ENCODE measurements at places on chromosomes 6 and 20. TPM values are rescaled to one million over a fixed set of nuclear protein-coding genes. Genes with fewer than 3 reads are reported as not detected.
A peak's percentile ranks its signal among the peaks of the same experiment; 100 is the strongest.

- H3K27me3 ChIP-seq, result no peaks in the 10 kb centered on the region
- H3K4me1 ChIP-seq, result peaks cover 31% of the 10 kb centered on the region
- H3K27ac ChIP-seq, result no peak overlapping the region
- H3K36me3 ChIP-seq, result no peaks in the 10 kb centered on the region
- DNase-seq, result no peak
These were observed 84.4 kb downstream of the BACH2 start for GRCh38 chr6:90212274-90212673.

DNA sequence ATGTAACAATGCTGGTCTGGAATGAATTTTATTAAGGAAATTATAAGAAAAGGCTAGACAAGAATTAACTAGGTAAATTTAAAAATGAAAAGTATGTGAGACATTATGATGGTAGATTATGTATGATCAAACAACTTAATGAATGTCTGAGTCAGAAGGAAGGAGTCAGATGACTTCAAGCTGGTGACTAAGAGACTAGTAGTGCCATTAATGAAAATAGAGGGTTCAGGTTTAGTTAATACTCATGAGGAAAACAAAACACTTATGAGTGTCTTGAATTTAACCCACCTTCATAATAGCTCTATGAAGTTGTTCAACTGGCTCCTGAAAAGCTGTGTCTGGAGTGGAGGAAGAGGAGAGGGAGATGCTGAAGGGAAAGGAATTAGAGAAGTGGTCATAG, 256.3 kb downstream of the ADGRB3 start:
- peaks cover 2% of the 10 kb centered on the region for H3K4me1 ChIP-seq
- H3K36me3 ChIP-seq, result no peaks in the 10 kb centered on the region
- H3K27ac ChIP-seq, result no peak overlapping the region
- no peak overlapping the region for H3K4me3 ChIP-seq

DNA sequence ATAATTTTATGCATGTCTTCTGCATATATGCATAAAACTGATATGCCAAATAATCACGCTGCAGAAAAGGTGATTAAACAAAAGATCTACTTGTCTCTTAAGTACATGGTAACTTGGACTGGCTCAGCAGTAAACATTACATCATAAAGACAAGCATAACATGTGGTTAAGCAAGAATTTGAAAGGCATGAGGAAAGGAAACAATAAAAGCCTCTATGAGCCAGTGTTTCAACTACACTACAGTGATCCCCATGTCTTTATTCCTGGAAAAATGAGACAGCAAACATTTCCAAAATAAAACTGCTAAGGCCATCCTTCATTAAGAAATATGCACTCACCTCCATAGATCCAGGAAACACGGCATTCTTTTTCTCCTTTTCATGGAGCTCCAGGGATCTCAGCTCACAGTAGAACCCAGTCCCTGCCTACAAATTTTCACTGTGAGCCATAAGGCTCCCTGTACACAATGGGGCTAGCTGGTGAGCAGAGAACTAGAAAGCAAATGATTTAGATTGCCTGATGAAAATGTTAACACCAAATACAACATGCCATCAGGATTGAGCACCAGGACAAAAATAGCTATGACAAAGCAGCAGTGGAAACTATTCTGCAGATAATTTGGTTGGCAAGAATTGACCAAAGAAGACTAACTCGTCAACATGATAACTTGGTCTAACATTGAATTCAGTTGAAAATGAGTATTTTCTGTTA, 156.1 kb downstream of the COL21A1 start:
- H3K36me3 ChIP-seq, result no peaks in the 10 kb centered on the region
- no peaks in the 10 kb centered on the region for H3K27me3 ChIP-seq
- peak overlapping the region; percentile 90 for H3K27ac ChIP-seq
- no peak for DNase-seq

The MOG gene
- total RNA-seq, result not detected

The ADTRP gene
- 7.3 TPM for total RNA-seq

GRCh38 chr20:38242848-38243708, 17.5 kb downstream of the KIAA1755 start:
- DNase-seq, result no peak
- H3K4me1 ChIP-seq, result no peaks in the 10 kb centered on the region
- H3K27ac ChIP-seq, result no peak overlapping the region

DNA sequence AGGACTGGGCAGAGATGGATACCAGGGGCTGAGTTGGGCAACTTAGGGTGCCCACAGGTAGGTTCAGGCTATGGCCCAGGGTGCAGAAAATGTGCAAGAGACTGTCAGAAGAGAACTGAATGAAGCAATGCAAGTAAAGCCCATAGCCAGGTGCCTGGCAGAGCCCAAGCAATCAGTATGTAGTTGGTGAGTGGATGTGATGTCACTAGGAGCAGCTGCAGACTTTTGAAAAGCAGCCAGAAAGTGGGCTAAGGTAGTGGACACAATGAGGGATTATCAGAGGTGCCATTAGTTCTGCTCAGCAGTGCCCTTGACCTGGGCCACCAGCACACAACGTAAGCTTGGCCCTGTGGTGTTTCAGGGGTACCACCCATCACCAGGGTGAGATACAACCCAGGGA, 135.3 kb downstream of the SOBP start:
- H3K4me3 ChIP-seq, result no peak overlapping the region
- no peak overlapping the region for H3K27ac ChIP-seq
- H3K36me3 ChIP-seq, result no peaks in the 10 kb centered on the region
- DNase-seq, result no peak
- peaks cover 9% of the 10 kb centered on the region for H3K4me1 ChIP-seq

DNA sequence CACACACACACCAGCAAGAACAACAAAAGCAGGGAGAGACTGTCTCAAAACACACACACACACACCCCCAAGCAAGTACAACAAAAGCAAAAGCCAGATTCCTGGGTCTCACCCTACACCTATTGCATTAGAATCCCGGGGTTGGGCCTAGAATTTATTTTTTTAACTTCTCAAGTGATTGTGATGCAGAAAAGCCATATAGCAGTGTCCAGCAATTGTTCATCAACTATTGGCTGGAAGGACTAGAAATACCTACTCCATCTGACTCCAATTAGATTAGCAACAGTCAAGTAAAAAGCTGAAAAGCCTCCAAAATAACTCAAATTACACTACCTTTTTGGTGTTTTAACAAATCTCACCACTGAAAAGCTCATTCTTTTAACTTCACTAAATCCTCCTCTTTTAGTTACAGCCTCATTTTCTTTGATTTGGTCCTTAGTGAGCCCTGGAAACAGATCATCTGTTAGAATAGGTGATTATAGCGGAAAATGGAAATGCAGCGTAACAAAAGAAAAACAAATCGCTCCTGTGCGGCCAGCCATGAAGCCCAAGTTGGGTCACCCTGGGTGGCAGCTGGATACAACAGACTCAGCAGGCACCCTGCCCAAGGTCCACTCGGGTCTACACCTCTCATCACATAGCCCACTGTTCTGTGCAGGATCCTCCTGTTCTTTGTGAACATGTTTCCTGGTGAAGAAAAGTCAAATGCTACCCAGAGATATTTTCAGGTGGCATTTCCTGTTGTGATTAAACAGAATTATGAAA, 38.7 kb downstream of the STAU1 start:
- no peak for DNase-seq
- no peak overlapping the region for H3K27ac ChIP-seq
- peaks cover 15% of the 10 kb centered on the region for H3K36me3 ChIP-seq
- no peak overlapping the region for H3K4me3 ChIP-seq
- H3K4me1 ChIP-seq, result peaks cover 5% of the 10 kb centered on the region
- H3K27me3 ChIP-seq, result no peaks in the 10 kb centered on the region

DNA sequence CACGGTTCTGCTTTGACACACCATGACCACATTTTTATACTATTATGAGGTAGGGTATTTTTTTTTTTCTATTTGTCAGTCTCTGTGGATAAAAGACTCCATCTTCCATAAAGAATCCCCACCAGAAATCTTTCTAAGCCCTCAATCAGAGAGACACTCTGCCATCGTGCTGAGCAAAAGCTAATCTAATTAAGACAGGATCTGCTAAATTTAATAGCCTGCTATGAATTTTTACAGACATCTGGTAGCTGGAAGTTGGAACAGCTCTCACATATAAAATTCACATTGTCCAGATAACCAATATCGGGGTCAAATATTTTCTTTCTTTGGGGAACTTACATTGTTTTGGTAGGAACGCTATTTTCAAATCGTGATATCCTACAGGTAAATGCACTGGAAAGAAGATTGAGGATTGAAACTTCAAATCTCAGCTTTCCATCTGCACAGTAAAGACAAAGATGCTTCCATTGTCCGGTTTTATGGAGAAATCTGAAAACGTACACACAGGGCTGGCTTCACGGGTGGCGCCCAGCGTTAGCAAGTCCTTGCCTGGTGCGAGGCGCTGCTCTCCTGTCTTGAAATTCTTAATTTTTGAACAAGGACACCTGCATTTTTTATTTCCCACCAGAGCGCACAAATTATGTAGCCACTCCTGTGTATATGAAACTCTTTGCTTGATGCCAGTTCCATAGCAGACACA, 573.8 kb upstream of the NOX3 start:
- no peaks in the 10 kb centered on the region for H3K27me3 ChIP-seq
- peaks cover 3% of the 10 kb centered on the region for H3K4me1 ChIP-seq
- no peaks in the 10 kb centered on the region for H3K36me3 ChIP-seq
- H3K27ac ChIP-seq, result no peak overlapping the region
- no peak overlapping the region for H3K4me3 ChIP-seq

GRCh38 chr6:112149719-112150263, 62.4 kb downstream of the FAM229B start:
- no peaks in the 10 kb centered on the region for H3K27me3 ChIP-seq
- peaks cover 44% of the 10 kb centered on the region for H3K36me3 ChIP-seq
- H3K4me3 ChIP-seq, result no peak overlapping the region
- no peaks in the 10 kb centered on the region for H3K4me1 ChIP-seq
- H3K27ac ChIP-seq, result no peak overlapping the region

DNA sequence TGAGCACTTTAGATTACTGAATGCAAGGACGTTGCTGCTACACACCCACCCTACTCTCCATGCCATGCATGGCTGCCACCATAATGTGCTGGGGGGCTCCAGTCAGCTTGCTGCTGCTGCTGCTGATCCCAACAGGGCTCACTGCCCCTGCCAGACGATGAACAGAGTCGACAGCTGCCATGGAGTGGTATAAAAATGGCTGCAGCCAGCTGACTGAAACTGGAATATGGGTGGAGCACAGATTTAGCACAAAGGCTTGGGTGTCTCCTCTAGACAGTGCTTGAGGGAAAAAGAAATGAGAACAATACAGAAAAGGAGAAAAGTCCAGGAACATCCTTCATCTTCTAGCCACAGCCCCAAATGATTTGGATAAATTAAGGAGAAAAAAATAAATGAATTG, 150.7 kb downstream of the PDSS2 start:
- no peak for DNase-seq
- no peak overlapping the region for H3K27ac ChIP-seq

- no peaks in the 10 kb centered on the region for H3K36me3 ChIP-seq
- no peaks in the 10 kb centered on the region for H3K27me3 ChIP-seq
- no peak for DNase-seq
- H3K4me1 ChIP-seq, result no peaks in the 10 kb centered on the region
These were observed 7.0 kb downstream of the SCUBE3 start for GRCh38 chr6:35220711-35221110.

DNA sequence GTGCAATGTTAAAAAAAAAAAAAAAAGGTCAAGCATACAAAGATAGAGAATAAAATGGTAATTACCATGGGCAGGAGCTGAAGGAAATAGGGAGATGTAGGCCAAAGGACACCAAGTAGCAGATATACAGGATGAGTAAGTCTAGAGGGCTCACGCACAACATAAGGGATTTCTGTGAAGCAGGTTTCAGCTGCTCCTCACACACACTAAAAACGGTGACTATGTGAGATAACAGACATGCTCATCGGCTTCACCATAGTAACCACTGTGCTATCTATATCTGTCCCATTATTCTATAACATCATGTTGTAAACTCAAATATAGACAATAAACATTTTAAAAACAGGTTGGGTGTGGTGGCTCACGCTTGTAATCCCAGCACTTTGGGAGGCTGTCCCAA, 11.6 kb downstream of the SNHG17 start:
- no peak overlapping the region for H3K27ac ChIP-seq
- no peaks in the 10 kb centered on the region for H3K4me1 ChIP-seq
- H3K27me3 ChIP-seq, result no peaks in the 10 kb centered on the region
- H3K36me3 ChIP-seq, result peaks cover 51% of the 10 kb centered on the region
- no peak overlapping the region for H3K4me3 ChIP-seq

- no peaks in the 10 kb centered on the region for H3K36me3 ChIP-seq
- H3K4me1 ChIP-seq, result no peaks in the 10 kb centered on the region
- no peak overlapping the region for H3K4me3 ChIP-seq
- no peak for DNase-seq
These were observed 92.3 kb downstream of the SEL1L2 start for GRCh38 chr20:13898012-13898612.

GRCh38 chr6:37507690-37508421, 8.2 kb upstream of the CCDC167 start:
- H3K4me3 ChIP-seq, result no peak overlapping the region
- peaks cover 16% of the 10 kb centered on the region for H3K27me3 ChIP-seq
- no peaks in the 10 kb centered on the region for H3K4me1 ChIP-seq
- no peak overlapping the region for H3K27ac ChIP-seq

DNA sequence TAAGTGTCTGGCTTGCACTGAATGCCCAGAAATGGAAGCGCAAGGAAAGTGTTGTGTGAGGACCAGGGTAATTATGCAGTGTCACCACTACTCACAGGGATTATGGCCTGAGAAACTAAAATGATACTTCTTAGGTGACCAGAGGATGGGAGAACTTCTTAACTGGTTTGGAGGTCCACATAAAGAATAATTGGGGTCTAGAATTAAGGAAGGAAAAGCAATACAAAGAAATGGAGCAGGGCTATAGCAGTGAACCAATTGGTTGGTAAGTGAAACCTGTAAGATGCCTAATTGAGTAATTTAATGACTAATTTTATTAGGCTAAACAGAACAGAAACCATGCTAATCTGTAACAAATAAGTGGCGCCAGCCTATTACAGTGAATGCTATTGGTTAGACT, 5.3 kb downstream of the TSPYL4 start:
- no peaks in the 10 kb centered on the region for H3K27me3 ChIP-seq
- no peak overlapping the region for H3K4me3 ChIP-seq
- no peak for DNase-seq

GRCh38 chr20:34042262-34042661, 48.6 kb downstream of the RALY start:
- no peaks in the 10 kb centered on the region for H3K27me3 ChIP-seq
- H3K36me3 ChIP-seq, result peaks cover 5% of the 10 kb centered on the region
- no peak for DNase-seq
- H3K4me1 ChIP-seq, result peaks cover 26% of the 10 kb centered on the region
- no peak overlapping the region for H3K4me3 ChIP-seq
- H3K27ac ChIP-seq, result no peak overlapping the region

- no peaks in the 10 kb centered on the region for H3K27me3 ChIP-seq
- H3K4me1 ChIP-seq, result peaks cover 20% of the 10 kb centered on the region
- DNase-seq, result no peak
- no peak overlapping the region for H3K4me3 ChIP-seq
- no peak overlapping the region for H3K27ac ChIP-seq
These were observed 43.4 kb downstream of the TRAF3IP2 start for GRCh38 chr6:111562246-111562645.

- no peak overlapping the region for H3K4me3 ChIP-seq
- DNase-seq, result no peak
- no peaks in the 10 kb centered on the region for H3K36me3 ChIP-seq
- no peaks in the 10 kb centered on the region for H3K4me1 ChIP-seq
- H3K27ac ChIP-seq, result no peak overlapping the region
These were observed 312.6 kb downstream of the CD83 start for GRCh38 chr6:14430218-14430617.
